ENCODE measurements at places on chromosomes 2 and 18. TPM values are rescaled to one million over a fixed set of nuclear protein-coding genes. Genes with fewer than 3 reads are reported as not detected.

Gene AMER3
- total RNA-seq = not detected

Gene UGT1A8
- not detected for total RNA-seq

Gene TEKT4
- total RNA-seq = not detected

Gene BOLL
- total RNA-seq = not detected

Gene CCDC138
- 4.1 TPM for total RNA-seq

Gene POTEI
- not detected for total RNA-seq

Gene PRKAG3
- total RNA-seq = 0.26 TPM

Gene PIEZO2
- total RNA-seq = 6.6 TPM

Gene DOK6
- 4.0 TPM for total RNA-seq

Gene MFSD2B
- 0.17 TPM for total RNA-seq

Gene DIPK1C
- not detected for total RNA-seq

Gene STK25
- 197 TPM for total RNA-seq

Gene GKN1
- total RNA-seq = not detected

Gene VSNL1
- 1.2 TPM for total RNA-seq

Gene ST6GAL2
- total RNA-seq = not detected

Gene CDCA7
- total RNA-seq = 1.3 TPM

Gene GCG
- total RNA-seq = not detected
